ENCODE measurements at places on chromosomes 5 and 9. TPM values are rescaled to one million over a fixed set of nuclear protein-coding genes. Genes with fewer than 3 reads are reported as not detected.

The HMCN2 gene
- total RNA-seq, result 2.1 TPM

The SPATA31A3 gene
- total RNA-seq, result not detected

The GLIPR2 gene
- 16.5 TPM for total RNA-seq

The MED27 gene
- 15.3 TPM for total RNA-seq

The ELAVL2 gene
- total RNA-seq, result not detected

The CHSY3 gene
- 5.6 TPM for total RNA-seq

The KCNIP1 gene
- not detected for total RNA-seq

DNA sequence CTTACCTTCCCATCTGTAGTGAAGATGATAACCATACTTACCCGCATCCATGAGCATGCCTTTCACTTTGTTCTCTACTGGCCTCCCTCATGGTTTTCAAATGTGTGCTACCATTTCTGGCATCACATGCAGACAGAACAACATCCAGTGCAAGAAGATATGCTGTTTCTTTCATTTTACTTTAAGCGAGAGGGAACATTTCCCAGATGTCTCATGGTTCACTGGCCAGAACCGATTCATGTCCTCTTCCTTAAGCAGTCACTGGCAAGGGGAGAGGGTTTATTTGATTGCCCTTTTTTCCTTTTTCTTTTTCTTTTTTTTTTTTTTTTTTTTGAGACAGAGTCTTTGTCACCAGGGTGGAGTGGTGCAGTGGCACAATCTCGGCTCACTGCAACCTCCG, 37.7 kb downstream of the ARRDC3 start:
- peak; percentile 59 for DNase-seq

DNA sequence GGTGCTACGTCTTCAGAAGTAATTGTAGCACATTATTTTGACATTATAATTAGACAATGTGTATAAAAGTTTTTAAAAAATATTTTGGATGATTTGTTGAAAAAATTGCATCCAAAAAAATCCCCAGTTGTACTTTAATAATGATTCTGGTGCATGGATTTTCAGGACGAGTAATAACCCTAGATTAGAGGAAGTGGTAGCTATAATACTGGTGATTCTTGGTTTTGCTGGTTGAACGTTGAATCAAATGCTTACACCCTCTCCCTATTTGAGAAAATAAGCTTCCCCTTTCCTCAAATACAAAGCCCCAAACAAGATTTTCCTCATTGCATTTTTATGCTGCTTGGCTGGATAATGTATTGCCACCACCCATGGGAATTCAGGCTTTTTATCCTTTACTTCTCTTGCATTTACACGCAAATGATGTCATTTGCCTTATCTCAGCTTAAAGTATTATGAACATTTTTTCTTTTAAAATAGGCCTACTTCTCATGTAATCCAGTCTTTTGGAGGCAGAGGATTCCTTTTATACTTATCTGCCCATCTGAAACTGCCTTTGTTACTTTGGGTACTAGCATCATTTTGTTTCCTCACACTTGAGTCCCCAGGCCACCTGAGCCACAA, 86.3 kb downstream of the UBE2R2 start:
- no peak for DNase-seq

DNA sequence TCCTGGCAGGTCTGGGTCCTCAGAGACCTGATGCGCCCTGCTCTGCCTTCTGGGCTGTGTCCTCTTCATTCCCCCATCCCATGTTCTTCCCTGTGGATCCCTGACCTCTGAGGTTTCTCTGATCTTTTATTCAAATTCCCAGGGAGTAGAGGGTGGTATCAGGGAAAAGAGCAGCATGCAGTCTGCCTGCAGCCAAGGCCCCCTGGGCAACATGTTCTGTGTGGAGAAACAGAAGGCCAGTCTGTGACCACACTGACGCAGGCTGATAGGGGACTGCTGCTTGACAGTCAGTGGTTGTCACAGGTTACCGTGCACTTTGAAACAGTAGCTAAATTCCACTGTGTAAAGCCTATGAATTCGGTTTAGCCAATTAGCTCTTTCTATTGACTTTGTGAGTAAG, 156.6 kb upstream of the IRX2 start:
- no peak for DNase-seq

- no peak for DNase-seq
These were observed 34.1 kb downstream of the NEK6 start for GRCh38 chr9:124291801-124292396.

DNA sequence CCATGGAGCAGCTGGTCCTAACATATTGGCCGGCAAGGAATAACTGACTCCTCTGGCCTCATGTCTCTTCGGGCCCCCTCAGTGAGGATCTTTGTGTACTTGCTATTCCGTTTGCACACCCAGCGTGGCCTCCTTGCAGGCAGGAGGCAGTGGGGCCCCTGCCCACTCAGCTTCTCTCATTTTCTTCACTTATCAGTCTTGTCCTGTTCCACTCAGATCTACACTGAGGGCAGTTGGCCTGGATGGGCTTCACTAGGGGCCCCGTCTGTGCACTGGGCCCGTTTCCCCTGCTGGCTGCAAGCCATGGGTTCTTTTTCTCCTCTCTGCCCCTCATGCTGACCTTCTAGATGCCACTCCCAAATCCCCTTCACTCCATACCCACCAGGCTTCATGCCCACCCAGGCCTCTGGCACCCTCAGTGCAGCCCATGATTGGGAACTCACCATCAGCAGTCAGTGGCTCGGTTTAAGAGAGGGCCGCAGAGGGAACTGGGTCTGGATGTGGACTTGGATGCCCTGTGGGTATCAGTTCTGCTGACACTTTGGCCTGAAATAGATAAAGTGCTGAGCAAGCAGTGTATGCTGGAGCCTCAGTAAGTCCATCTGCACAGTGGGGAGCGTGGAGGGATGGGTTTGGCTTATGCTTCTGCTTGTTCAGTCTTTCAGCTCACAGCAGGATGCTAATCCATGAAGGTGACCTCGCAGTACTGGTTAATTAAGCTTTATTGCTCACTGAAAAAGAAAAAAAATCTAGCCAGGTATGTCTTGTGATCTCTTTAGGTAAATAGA, 57.9 kb downstream of the ERBIN start:
- no peak for DNase-seq

- DNase-seq, result no peak
These were observed 107.9 kb downstream of the SPRY4 start for GRCh38 chr5:142216931-142217330.

- no peak for DNase-seq
These were observed 50.0 kb upstream of the ORM1 start for GRCh38 chr9:114272739-114273431.

- DNase-seq, result peak; percentile 20
These were observed 109.6 kb downstream of the ATP10B start for GRCh38 chr5:160742446-160742845.

DNA sequence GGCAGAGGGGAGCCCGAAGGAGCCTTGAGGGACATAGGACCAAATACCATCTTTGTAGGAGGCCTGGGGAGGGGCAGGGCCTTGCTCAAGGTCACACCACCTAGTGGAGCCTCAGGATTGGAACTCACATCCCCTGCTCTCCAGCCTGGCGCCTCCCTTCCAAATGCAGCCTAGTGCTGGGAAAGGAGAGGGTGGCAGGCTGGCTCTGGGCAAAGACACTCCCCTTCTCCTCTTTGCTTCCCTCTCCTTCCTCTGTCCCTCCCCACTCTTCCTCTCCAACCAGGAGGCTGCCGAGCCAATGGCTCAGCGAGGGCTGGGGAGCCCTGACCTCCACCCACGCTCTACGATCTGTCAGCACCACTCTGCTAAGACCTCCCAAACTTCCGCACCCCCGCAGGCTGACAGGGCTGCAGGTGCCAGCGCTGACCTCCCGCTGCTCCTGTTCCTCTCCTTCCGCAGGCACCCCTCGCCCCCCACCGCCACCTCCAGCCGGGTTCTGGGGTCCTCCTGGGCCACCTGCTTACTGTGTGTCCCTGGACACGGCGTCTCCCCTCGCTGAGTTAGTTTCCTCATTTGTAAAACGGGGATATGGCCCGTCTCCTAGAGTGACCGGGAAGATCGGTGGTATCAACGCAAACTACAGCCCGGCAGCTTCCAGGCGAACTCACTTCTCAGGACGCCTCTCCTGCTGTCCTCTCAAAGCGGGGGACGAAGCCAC, 52.9 kb downstream of the C9orf50 start:
- DNase-seq, result peak; percentile 56

DNA sequence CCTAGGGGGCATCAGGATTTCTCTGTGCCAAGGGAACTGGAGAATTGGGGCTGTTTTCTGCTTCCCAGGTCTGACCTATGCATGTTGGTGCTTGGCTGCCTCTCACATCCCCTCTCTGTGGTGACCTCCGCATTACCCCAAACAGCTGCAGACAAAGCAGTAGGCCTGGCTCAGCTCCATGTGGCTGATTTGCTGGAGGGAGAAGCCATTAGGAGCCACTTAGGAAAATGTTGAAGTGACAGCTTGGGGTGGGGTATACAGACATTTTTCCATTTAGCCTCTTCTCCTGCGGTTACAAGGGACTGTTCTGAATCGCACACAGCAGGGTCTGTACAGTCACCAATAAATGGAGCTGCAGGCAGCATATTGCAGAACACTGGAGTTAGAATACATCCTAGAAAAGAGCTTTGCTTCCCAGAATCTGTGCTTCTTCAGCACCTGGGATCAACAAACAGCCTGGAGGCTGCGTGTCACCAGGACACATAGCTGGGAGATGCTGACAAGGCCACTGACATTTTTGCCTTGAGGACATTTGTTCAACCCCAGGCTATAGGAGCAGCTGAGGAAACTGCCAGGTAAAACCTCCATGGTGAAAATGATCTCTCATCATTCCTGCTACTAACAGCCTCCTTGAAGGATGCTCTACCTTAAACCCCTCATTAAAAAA, 335.3 kb downstream of the DIRAS2 start:
- DNase-seq, result no peak

DNA sequence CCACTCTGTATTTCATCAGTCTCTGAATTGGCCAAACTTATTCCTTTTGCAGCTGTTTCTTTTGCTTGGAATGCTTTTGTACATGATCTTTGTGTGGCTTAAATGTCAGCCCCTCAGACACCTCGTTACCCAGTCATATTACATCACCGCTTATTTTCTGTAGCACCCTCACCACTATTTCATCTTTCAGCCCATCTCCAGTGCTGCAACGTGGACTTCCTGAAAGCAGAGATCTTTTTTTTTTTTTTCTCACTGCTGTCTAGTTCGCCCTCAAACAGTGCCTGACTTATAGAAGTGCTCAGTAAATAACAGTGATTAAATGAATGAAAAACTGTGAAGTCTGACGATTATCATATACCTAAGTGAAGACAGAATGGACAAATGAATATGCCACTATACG, 835 bp downstream of the SRA1 start:
- no peak for DNase-seq

DNA sequence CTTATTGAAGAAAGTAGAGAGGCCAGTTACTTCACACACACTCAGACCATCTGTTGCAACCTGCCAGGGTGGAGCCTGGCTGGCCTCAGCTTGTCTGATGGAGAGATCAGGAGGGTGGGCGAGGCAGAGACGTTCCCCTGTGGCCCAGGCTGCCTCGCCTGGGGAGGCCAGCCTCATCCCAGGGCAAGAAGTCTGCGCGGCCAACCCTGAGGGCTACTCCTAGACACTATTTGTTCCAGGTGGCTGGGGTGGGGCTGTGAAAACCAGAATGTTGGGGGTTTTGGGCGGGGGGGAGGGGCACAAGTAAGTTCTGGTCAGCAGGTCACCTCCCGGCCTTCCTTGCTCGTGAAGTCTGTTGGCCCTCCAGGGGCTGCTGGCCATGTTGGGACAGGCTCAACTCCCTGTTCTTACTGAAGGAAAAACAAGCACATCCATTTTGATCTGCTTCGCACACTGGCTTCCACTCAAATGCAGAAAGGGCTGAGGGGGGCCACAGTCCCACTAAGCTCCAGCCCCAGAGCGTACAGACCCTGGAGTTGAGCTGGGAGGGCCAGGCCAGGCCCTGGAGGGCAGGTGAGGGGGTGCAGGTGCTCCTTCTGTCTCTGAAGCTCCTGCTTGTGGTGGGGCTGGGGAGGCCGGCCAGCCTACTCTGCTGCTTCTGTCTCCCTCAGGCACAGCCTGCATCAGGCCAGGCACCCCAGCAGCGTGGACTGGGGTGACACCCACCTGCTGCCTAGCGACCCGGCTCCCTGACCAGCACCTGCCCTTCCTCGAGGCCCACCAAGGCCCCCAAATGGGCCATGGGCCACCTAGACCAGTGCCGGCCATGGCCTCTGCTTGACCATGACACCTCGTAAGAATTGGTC, 46.6 kb downstream of the SECISBP2 start:
- DNase-seq, result no peak

- peak; percentile 65 for DNase-seq
These were observed at the start of gene ENTPD2 for GRCh38 chr9:137053944-137054931. TSS of gene ENTPD2 (minus strand) at chr9:137054061. CDS start at chr9:137053997, 64 bp downstream.

Measured in thyroid gland (tissue), 4 donors.